ENCODE measurements at places on chromosomes 7 and 10. TPM values are rescaled to one million over a fixed set of nuclear protein-coding genes. Genes with fewer than 3 reads are reported as not detected.

The VWDE gene
- total RNA-seq = 0.21 TPM

DNA sequence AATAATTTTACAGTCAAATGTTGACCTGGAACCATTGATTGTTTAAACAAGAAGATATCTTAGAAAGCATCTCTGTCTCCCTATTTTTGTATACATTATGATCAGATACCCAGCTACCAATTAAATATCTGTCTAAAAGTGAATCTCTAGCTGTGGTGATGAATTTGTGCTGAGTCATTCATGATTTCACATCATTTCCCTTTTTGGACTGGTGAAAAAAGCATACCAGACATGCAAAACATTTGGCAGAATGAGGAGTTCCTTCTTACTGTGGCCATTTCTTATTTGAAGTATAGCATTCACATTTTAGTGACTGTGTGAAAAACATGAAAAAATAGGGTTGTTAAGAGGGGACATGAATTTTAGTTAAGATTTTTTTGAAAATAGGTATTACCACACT, 98.0 kb upstream of the GATA3 start:
- no peak for DNase-seq

DNA sequence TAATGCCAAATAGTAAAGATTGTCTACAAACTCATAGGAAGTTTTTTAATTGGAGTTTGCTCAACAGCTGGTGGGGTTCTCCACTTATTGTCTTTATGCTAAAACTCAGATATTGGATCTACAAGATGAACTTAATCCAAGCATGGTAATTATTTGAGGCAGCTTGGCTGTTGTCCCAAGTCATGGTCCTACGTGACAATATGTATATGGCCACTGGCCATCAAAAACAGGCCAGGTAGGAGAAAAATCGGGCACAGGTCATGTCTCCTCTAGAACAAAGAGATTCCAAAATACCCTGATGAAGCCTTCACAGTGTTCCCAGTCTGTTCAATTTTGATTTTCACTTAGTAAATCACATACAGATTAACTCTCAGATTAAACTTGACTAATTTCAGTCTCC, 606.4 kb downstream of the TNS3 start:
- no peak for DNase-seq

DNA sequence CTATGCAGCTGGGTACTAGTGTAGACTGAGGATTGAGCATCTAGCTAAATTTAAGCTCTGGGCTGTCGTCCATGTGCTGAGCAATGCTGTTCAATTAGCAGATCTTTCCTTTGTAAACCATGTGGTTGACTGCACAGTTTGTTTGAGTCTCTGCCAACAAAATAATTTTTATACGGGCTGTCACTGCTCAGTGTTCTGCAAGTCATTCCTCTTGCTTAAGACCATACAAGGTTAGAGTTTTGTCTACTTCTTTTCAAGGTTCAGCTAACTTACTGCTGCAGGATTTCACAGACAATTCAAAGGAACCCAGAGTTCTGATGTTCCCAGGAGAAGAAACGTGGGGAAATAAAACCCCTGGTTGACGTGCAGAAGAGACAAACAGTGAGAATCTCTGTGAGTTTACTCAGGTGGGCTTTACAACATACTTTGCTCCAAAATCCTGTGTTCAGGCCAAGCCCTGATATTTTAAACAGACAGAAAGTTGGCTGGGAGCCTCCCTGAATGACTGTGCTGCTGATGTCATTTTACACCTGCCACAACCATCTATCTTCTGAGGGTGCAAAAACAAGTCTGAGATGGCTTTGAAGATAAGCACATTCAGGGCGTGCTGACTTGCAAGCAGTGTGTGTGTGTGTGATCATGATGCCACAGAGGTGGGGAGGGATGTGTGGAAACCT, 177.1 kb upstream of the SVIL start:
- no peak for DNase-seq

- no peak for DNase-seq
Measured at GRCh38 chr7:12549106-12549505, 21.4 kb upstream of the SCIN start.

Data from aorta (tissue), 5 donors.